Subcutaneous preadipocyte (primary cell): ENCODE measurements at places on chromosomes 3 and 15. TPM values are rescaled to one million over a fixed set of nuclear protein-coding genes. Genes with fewer than 3 reads are reported as not detected.

The KNL1 gene
- total RNA-seq, result 20.6 and 40.9 TPM in 2 replicates

The DTWD1 gene
- total RNA-seq, result 27.8 and 32.7 TPM in 2 replicates

The FBXW12 gene
- 0.20 TPM in 1 of 2 replicates, not detected in the other for total RNA-seq

The NR2F2 gene
- total RNA-seq, result 11.8 and 21.5 TPM in 2 replicates

The GRM7 gene
- not detected in 2 replicates for total RNA-seq

The GOLGA6B gene
- not detected in 2 replicates for total RNA-seq

The LIPC gene
- total RNA-seq, result 0.20 TPM in 1 of 2 replicates, not detected in the other

The GP5 gene
- under 0.01 TPM in 1 of 2 replicates, not detected in the other for total RNA-seq

The DNAJC17 gene
- 20.5 and 29.0 TPM in 2 replicates for total RNA-seq

The LRRC31 gene
- not detected in 2 replicates for total RNA-seq

The UROC1 gene
- not detected in 2 replicates for total RNA-seq

The SLC4A7 gene
- total RNA-seq, result 84.5 and 132 TPM in 2 replicates

The ILDR1 gene
- not detected in 2 replicates for total RNA-seq

The TF gene
- total RNA-seq, result under 0.01 TPM in 2 replicates
